HS-5 (cell line): ENCODE measurements at places on chromosomes 4 and X.

- no peak for DNase-seq
Measured at GRCh38 chrX:68261060-68261672, 172.1 kb downstream of the OPHN1 start.

DNA sequence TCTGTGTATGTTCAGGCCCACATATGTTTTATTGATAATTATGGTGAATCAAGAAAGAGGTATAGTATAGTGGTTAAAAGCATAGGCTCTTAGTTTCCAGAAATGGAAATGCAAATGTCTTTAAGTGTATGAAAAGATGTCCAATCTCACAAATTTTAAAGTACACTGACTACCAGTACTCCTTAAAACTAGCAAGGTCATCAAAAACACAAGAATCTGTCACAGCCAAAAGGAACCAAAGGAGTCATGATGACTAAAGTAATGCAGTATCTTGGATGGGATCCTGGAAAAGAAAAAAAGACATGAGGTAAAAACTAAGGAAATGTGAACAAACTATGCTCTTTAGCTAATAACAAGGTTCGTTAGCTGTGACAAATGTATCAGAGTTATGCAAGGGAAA lies 661 bp upstream of the RBM41 start:
- no peak for DNase-seq

DNA sequence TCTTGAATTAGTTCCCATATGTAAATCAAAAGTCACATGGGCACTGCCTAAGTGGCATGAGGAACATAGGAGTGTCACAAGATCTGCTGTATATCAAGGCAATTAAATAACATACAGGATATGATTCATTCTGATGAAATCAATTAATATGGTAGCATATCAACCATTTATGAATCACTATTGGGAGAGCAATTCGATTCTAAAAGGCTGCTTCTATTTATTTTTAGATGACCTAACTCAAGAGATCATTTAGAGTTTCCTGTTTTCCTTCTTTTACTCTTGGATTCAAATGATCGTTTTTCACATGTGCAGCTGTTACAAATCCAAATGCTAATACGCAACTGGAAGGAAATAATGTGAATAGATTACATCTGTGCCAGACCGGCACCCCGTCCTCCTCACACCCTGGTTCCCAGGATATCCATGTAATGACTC lies 81.9 kb downstream of the HCCS start:
- peak; percentile 13 for DNase-seq

DNA sequence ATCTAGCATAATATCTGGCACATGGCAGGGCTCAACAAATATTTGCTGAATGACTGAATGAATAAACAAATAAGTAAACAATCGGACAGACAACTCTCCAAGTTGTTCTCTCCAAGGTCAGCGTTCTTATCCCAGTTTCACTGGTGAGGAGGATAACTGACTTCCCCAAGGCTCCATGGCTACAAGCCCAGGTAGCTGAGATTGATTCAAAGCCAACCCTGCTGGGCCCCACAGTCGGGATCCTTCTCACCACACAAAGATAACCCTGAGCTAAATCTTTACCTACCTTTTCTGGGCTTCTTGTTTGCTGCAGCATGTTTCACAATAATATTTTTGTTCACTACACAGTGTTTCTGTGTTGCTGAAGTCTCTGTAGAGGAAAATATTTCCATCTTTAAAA lies 54.9 kb downstream of the USP46 start:
- DNase-seq: no peak

DNA sequence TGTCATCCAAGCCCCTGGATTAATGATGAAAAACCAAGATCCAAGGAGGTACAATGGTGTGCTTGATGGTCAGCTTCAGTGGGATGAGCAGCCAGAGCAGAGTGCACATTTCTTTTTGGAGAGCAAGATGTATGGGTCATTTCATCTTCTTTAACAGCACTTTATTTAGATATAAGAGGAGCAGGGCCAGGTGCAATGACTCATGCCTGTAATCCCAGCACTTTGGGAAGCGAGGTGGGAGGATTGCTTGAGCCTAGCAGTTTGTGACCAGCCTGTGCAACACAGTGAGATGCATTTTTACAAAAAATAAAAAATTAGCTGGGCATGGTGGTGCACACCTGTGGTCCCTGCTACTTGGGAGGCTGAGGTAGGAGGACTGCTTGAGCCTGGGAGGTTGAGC lies 45.3 kb upstream of the MAP3K15 start:
- no peak for DNase-seq

DNA sequence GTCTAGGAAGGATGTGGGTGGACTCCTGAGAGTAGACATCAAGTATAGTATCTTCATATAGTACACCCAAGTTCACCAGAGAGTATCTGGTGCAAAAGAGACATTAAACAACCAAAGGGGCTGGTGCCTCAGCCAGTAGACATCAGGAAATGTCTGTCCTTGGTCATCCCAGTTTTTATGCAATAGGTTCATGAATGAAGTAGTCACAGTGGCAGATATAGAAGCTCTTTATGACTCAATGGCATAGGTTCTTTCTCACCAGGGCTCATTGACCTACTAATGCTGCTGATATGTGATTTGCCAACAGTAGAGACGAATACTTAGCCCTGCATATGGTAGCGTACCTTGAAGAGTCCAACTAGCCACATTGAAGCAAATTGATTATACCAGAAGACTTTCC lies 45.0 kb upstream of the CCDC149 start:
- no peak for DNase-seq

GRCh38 chrX:124504111-124504983 lies 158.0 kb downstream of the SH2D1A start:
- DNase-seq: no peak

- no peak for DNase-seq
Measured at GRCh38 chrX:153867139-153867538, 18.8 kb downstream of the L1CAM start.

GRCh38 chrX:23871905-23872546 lies 35.7 kb downstream of the APOO start:
- DNase-seq: no peak

DNA sequence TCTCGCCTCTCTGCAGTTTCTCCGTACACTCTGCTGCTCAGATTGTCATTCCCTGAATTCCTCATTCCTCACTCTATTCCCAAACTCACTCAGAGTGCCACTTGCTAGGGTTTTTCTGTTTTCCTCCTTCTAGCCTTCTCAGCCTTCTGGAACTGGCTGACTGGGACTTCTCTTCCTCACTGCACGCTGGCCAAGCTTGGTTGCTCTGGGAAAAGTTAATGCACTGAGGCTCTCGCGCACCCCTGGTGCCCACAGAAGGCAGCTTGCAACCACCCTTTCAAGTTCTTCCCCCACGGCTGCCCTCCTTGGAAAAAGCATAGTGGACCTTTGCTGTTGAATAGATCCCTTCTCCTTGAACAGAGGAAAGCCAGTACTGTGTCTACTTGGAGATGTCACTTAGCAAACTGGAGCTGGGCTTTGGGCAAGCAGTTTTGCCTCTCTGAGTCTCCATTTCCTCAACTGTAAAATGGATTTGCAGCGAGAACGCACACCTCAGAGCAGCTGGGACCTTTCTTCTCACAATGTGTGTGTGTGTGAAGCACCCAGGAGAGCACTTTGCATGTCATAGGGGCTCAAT lies 6.0 kb upstream of the CCKAR start:
- no peak for DNase-seq

DNA sequence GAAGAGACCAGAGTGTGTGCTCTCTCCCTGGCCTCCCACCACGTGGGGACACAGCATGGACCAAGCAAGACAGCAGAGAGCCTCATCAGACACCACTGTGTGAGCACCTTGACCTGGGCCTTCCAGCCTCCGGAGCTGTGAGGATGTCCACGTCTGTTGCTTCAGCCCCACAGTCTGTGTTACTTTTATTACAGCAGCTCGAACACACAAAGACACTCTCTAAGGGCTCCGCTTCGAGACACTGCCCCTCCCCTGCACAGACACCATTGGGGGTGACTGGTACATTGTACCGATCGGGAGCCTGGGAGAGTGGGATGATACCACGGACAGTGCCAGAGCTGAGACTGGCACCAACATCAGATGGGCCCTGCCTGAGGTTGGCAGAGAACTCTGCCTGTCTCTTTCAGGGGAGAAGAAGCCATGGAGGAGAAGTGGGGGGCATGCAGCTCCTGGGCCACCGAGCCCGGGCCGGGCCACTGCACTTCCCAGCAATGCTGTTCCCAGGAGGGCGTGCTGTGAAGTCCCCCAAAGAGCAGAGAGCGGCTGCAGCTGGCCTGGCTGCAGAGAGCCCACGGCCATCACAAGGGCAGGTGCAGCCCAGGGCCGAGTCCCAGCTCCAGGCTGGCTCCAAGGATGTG lies 48.1 kb upstream of the HMX1 start:
- no peak for DNase-seq

- DNase-seq: no peak
Measured at GRCh38 chr4:183788308-183788905, 116.7 kb upstream of the STOX2 start.
